ENCODE measurements at places on chromosomes 6 and 20.

DNA sequence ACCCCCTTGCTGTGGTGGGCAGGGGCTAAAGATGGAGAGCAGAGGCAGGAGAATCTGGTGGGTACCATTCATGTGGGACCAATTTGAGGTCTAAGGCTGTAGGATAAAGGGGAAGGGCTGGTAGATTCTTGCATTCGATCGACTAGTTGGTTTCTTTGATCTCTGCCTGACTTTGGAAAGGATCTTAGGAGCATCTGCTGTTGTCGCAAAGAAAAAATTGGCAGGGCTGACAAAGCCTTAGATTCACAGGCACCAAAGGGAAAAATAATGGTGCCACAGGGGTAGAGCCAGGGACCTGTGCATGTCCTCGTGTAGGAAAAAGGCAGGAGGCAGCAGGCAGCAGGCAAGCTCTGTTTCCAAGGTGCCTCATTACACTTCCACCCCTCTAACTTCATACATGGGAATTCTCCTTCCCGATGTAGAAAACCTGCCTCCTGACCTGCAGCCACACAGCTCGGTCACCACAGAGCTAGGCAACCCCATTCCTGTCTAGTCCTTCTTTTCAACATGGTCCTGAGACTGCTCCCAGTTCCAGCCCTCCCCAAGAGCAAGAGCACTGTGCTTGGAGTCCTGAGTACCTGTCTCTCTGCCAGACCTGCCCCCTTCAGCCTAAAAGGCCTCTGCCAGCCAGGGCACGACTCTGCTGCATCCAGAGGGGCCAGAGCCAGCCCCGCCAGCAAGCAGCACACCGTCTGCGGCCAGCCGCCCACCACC lies 71.9 kb downstream of the FGD2 start:
- no peak for DNase-seq

DNA sequence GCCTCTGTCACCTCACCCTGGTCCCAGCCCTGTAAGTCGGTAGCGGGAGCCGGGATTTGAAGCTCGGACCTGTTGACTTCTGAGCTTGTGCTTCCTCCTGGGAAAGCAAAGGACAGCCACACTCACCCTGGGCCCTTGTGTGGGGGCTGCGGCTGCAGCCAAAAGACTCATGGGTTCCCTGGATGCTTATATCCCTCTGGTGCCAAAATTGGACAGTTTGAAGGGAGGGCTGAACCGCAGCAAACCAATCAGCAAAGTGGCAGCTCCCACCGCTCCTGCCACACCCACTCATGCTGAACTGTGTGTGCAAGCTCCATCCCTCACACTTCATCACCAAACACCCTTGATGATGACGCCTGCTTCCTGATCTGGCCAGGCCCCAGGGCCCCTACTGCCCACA lies 3.9 kb upstream of the CCN5 start:
- no peak for DNase-seq

GRCh38 chr6:18087396-18088165 lies 34.9 kb downstream of the NHLRC1 start:
- DNase-seq, result no peak

GRCh38 chr20:39090906-39091305 lies 128.8 kb downstream of the DHX35 start:
- no peak for DNase-seq

- no peak for DNase-seq
These were observed 21.9 kb downstream of the CDH22 start for GRCh38 chr20:46286382-46286781.

Measured in activated CD4-positive, alpha-beta T cell treated with anti-CD3 and anti-CD28 coated beads for 24 hours (primary cell).